CD4-positive, alpha-beta T cell (primary cell): ENCODE measurements at places on chromosomes 6 and 20.

- DNase-seq, result no peak
These were observed 51.8 kb downstream of the ELOVL4 start for GRCh38 chr6:79895382-79896074.

DNA sequence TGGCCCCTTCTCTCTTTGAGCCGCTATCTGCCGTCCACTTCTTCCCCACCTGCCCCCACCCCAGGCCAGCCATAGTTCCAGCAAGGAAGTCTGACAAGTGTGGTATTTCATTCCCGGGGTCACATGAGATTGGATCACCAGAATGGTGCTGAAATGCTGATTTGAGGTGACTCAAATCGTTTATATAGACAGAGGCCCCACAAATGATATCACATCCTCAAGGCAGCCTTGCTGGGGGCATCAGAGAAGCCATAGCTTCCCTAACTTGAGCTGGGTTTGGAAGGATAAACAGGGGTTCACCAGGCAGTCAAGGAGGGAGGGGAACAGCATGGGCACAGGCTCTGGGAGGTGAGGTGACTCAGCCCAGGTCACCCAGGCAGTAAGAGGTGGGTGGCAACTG is 9.9 kb downstream of the SDCBP2 start:
- DNase-seq, result no peak

- DNase-seq, result no peak
These were observed 441.8 kb upstream of the DEFB115 start for GRCh38 chr20:30815577-30816181.

DNA sequence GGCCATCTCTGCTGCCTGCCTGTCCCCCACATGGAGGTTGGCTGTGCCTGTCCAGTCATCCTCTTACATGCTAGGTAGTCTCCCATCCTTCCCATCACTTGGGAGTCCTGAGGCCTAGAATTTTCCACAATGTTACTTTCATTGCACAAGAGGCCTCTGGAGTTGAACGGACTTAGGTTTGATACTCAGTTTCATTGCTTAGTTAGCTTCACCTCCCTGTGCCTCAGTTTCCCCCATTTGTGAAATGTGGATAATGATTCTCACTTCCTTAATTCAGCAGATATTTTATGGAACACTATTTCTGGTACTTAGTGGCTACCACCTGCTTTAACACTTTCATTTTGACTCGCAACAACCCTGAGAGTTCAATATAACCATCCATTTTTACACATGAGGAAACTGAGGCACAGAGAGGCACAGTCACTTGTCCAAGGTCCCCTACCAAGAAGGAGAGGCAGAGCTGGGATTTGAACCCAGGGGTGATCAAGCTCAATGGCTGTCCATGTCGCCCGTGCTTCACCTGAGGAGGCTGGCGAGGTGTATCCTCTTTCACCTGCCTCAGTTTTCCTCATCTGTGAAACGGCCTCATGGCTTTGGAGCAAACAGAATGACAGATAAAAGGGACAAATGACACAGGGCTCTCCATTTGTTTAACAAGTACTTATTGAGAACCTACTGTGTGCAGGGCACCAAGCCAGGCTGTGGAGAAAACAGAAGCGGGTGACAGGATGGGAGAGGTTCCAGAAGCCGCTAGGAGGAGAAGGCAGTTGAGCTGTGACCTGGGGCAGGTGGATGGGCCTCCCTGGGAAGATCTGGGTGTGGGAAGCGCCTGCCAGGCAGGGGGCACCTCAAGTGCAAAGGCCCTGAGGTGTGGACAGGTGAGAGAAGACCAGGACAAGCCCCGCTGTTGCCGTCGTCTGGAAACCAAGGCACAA is 154.3 kb upstream of the PTPN1 start:
- DNase-seq, result no peak

DNA sequence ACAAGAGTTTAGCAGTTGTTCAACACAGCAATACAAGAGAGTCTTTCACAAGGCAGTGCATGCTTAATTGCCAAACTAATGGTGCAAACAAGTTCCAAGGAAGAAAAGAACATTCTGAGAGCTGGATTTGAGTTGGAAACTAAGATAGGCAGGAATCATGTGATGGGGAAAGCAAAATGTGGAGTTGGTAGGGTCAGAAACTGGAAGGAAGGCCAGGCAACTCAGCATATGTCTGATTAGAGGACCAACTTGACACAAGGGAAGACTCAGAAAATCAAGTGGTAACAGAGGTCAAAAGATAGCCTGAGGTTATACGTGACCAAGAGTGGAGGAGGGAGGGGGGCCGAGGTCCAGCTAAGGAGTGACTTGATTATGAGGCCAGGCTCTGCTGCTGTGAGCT is 117.3 kb downstream of the SMLR1 start:
- DNase-seq, result no peak
